GM23248 (cell line): ENCODE measurements at places on chromosomes 2 and 18.

DNA sequence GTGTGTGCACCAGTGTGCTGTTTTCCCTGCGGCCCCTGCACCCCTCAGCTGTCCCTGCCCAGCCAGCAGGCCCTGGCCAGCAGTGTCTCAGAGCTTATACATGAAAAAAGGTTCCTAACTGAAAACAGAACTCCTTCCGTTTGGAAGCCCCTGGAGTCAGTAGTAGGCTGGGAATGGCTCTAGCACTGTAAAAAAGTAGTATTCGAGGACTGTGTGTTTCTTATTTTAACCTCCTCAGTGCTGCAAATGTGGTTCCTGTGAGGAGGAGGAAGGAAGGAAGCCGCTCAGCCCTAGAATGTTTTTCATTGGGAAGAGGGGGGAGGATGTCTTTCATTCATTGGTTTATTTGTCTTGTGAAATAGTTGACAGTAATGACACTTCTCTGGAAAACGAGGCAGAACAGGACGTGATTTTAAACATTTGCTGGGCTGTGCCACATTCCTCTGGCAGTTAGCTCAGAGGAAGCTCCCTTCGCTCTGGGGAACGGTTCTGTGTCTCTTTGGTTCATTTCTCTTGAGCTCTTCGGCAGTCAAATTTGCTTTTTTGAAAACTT, 103.5 kb downstream of the SPTBN1 start:
- DNase-seq: peak; percentile 86

GRCh38 chr18:39215920-39216319, 1650.3 kb upstream of the CELF4 start:
- no peak for DNase-seq

GRCh38 chr18:31575515-31576257, 16.0 kb upstream of the TTR start:
- no peak for DNase-seq

DNA sequence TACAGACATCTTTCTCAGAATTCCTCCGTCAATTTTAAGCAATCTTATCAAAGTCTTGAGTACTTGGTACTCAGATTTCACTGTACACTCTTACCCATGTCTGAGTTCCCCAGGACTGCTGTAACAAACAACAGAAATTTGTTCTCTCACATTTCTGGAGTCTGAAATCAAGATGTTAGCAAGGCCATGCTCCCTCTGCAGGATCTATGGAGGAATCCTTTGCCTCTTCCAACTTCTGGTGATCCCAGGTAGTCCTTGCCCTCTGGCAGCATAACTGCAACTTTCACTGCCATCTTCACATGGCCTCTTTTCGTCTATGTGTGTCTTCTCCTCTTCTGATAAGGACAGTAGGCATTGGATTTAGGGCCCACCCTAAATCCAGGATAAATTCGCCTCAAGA, 17.1 kb upstream of the CACNB4 start:
- DNase-seq: no peak

DNA sequence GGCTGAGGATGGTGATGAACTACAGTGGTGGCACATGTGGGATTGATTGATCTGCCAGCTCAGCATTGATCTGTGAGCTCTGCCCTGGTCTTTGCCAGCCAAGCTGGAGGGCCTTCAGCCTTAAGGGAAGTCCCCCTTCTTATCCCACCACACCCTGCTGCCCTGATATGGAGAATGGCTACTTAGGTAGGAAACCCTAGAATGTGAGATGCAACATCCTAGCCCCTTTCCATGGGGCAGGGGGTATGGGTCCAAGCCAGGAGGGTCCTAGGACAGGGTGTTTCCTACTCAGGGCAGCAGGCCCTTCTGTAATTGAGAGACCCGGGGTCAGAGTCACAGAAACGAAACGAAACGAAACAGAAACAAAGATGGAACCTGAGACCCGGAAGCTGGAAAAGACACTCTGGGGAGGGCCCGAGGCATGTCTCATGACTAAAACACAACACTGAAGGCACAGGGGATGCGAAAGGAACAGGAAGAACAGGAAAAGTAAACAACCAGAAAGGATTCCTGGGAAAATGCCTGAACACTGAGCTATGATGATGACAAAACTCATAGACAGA, 16.9 kb upstream of the SULT1C2 start:
- DNase-seq: peak; percentile 79

- DNase-seq: no peak
These were observed 679.6 kb downstream of the MBD2 start for GRCh38 chr18:53544917-53545316.

GRCh38 chr2:72142570-72143440, 4.9 kb downstream of the CYP26B1 start:
- peak; percentile 67 for DNase-seq

DNA sequence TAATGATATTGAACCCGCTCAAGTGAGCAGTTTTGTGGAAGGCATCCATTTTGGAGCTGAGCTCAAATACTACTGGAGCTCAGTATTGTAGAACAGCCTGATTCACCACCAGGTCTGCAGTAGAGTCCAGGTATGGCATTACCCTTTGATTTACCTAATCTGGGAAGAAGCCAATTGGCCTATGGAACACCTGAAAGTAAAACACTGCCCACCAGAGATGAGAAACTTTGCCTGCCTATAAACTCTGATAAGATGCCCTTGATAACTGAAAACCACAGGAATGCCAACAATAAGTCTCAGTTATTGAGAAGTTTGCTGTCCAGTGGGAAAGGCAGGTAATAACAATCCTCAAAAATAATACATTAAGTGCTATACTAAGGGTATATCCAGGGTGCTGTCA, 25.5 kb upstream of the TDRD15 start:
- DNase-seq: no peak

- no peak for DNase-seq
These were observed 84.0 kb upstream of the BOD1L2 start for GRCh38 chr18:57062844-57063243.

DNA sequence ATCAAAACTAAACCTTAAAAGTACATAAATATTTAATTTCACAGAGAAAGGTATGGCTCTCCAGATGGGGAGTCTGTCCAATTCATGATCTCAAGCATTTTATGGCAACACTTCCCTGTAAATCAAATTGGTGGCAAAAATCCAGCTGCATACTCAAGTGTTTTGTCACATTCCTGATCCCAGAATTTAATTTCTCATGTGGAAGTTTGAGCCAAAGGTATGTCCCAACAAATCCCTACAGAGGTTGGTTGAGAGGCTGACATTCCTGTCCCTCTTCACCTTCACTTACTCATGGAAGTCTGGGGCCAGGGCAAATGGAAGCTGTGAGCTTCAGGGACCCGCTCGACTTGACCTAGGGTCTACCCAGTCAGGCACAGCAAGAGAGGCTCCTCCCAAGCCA, 17.7 kb downstream of the KLF7 start:
- peak; percentile 62 for DNase-seq
